Naive thymus-derived CD8-positive, alpha-beta T cell (primary cell): ENCODE measurements at places on chromosomes 3 and 15.

DNA sequence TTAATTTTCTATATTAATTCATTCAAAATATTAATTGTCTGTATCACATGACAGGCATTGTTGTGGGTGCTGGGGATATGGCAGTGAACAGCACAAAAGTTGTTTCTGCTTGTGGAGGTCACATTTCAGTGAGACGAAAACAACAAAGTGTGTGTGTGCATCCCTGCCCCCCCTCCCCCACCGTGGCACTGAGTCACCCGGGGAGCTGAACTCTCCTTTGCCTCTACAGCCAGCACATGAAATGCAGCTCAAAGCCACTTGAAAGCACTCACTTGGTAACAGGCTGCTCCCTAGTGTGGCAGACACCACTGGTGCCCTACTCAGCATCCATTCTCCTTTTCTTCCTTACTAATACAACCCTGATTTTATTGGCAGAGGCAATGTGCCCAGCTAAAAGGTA is 16.9 kb upstream of the SCAMP5 start:
- DNase-seq, result no peak

- DNase-seq, result no peak
Measured at GRCh38 chr15:63015618-63016017, 26.9 kb upstream of the TPM1 start.

- no peak for DNase-seq
Measured at GRCh38 chr15:71203586-71204474, 88.6 kb downstream of the THSD4 start.

DNA sequence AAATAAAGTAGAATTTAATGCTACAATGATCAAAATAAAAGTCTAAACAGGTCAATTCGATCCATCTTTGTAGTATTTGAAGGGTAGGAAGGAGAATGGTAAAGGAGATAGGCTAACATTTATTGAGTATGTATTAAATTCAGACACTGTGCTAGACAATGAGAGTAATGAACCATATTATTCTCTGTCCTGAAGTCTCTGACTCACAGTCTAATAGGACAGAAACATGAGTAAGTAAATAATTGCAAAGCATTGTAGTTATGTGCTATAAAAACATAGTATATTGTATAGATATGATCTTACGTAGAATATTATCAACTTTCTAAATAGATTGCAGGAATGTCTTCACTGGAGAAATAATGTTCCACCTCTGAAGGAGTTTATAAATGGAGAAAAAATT is 64.5 kb downstream of the MDFIC2 start:
- no peak for DNase-seq

DNA sequence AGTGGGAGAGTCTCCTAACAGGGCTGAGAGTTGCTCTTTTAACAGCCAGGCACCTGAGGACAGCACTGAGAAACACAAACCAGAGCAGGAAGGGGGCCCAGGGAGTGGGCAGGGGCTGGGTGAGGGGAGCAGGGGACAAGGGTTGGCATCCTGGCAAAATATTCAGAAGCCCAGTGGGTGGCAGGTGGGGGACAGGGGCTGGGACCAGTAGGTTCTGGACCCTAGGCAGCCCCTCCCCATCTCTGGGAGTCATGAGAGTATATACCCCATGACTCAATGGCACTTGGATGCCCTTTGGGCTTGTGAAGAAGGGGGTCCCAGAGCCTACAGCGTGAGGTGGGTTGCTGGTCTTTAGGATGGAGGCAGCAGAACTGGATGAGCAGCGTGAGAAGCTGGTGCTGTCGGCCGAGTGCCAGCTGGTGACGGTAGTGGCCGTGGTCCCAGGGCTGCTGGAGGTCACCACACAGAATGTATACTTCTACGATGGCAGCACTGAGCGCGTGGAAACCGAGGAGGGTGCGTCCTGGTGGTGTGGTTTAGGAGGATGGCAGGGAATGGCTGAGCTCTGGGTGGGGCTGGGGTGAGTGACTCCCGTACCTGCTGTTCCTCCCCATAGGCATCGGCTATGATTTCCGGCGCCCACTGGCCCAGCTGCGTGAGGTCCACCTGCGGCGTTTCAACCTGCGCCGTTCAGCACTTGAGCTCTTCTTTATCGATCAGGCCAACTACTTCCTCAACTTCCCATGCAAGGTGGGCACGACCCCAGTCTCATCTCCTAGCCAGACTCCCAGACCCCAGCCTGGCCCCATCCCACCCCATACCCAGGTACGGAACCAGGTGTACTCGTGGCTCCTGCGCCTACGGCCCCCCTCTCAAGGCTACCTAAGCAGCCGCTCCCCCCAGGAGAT is 24.2 kb downstream of the NBEAL2 start:
- DNase-seq, result no peak

DNA sequence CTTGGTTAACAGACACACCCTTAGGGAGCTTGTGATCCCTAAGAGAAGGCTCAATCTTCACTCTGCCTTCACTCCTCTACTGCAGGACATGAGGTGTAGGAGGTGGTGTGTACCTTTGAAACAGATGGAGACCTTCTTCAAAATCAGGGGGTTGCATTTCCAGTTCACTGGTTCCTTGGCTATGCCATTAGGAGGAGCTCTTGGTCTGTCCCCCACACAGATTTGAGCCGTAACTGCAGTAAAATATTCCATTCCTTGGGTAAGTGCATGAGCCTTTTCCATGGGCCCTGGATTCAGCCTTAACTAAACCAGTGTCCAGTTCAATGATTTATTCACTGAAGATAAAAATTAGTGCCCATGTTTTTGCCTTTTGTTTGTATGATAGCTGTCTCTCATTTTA is 144.6 kb downstream of the MCTP2 start:
- no peak for DNase-seq

GRCh38 chr3:115851571-115851970 is 228.3 kb downstream of the GAP43 start:
- no peak for DNase-seq
